ENCODE measurements at places on chromosomes 16 and 17.

DNA sequence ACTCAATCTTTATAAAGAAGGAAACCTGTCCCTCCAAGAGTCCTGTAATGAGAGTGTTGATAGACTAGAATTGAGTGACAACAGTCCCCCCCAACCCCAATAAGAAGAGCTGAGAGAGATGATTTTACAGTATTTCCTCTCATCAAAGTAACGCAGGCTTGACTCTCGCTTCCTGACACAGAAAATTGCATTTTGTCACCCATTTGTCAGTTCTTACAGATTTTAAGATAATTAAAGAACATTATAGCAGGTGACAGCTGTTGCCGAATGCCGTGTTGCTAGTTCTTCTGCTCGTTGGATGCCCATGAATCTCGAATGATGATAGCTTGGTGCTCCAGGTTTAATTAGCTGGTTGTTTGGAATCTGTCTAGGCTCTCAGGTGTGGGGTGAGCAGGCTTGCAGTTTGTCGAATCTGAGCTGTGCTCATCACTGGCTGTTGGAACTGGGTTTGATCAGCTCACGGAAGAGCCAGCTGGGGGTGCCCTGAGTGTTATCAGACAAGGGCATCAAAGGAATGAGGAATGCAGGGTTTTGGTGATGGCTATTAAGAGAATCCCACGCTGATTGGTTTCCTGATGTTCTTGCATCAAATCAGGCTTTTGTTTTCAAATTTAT lies 84.8 kb upstream of the CPHXL start:
- DNase-seq = no peak

- no peak for DNase-seq
These were observed 6.1 kb upstream of the SERPINF2 start for GRCh38 chr17:1736348-1737281.

GRCh38 chr17:34859652-34860051 lies 101.6 kb downstream of the CCT6B start:
- DNase-seq = no peak

DNA sequence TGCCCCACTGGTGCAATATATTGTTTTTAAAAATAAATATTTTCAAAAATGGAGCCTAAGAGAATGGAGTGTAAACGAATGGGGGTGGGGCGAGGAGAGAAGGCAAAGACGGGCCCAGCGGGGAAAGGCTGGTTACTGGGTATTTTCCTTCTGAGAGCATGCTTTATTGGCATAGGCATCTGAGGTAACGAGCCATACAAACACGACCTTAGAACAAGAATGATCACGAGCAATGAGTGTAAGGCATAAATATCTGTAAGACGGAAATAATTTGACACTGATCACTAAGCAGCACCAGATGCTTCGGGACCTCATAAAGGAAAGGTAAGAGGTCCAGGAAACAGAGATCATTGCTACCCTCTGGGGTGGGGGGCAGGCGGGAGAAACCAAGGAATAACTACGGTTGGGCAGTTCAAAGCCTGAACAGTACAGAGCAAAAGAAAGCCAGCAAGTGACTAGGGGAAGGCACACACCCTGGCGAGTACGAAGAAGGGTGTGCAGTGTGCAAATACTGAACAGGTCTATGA lies 959 bp downstream of the SSH2 start:
- DNase-seq = peak; percentile 20

DNA sequence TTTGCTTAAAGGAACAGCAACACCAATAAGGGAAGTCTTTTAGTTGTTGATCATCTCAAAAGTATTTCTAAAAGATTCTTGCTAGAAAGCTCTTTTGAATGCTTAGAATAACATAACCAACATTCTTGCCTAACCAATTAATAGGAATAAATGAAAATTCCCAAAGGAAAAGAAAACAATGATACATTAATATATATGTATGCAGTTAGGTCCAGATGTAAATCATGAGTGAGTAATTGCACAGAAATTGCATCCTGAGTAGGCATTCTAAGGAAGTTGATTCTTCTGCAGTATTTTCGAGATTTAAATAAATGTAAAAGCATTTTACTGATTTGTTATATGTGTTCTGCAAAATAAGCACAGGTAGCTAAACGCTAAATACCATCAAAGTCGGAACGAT lies 22.1 kb downstream of the COX10 start:
- DNase-seq = no peak

DNA sequence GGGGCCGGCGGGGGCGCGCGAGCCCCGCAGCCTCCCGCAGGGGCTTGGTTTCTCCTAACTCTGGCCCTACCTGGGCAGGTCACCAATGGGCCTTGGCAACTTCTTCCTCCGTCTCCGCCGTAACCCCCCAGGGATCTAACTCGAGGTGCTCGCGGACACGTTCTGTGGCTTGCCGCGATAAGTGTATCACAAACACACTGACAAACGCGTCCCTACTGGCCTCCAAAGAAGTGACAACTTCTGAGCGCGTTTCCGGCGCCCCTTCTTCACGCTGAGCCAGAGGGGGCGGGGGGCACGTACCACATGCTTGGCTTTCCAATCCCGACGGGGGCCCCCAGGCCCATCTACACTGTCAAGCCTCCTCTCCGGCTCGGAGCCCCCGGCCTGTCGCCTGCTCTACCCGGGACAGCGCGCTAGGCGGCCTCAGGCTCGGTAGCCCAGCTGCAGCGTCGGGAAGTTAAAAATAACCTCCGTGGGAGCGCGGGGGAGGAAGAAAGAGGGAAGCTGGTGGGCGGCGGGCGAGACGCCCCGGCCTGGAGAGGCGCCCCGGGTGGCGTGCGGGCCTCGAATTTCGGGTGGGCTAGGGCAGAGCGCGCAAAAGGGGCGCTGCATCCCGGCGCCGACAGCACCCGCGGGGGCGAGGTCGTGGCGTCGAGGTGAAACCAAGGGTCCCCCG lies 725 bp upstream of the SPHK1 start:
- DNase-seq = peak; percentile 50

DNA sequence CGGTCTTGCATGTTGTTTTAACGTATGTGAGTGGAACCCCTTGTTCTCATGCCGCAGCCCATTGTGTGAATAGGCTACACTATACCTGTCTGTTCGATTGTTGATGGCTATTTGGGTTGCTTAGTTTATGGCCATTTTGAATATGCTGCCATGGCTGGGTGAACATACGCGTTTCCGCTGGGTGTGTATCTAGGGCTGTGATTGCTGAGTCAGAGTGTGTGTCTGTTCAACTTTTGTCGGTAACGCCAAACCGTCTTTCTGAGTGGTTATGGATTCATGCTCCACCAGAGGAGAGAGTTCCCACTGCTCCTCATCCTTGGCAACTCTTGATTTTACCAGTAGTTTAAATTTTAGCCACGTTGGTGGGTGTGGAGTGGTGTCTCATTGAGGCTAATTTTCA lies 77.0 kb downstream of the METRNL start:
- DNase-seq = no peak

- no peak for DNase-seq
These were observed 8.3 kb downstream of the FLCN start for GRCh38 chr17:17228521-17229279.

GRCh38 chr17:51731941-51732722 lies 426.4 kb downstream of the CA10 start:
- no peak for DNase-seq

- peak; percentile 66 for DNase-seq
These were observed 1.1 kb upstream of the SLC43A2 start for GRCh38 chr17:1629504-1630310.

DNA sequence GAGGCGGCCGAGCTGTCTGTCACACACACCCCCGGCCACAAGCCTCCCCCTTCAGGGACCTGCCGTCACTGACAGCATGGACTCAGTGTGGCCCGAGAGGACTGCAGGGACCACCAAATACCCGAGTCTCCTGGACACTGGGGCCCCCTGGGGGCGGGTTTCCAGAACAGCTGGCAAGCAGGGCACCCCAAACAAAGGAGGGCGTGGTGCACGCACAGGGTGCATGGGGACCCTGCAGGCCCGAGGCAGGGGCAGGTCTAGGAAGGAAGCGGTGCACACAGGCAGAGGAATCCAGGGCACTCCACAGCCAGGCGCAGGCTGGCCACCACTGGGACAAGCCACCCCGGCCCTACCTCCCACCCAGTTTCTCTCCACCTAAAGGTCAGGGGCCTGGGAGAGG lies 28.7 kb upstream of the ENPP7 start:
- no peak for DNase-seq

GRCh38 chr16:19116711-19117449 lies 3.1 kb downstream of the ITPRIPL2 start:
- DNase-seq = no peak

DNA sequence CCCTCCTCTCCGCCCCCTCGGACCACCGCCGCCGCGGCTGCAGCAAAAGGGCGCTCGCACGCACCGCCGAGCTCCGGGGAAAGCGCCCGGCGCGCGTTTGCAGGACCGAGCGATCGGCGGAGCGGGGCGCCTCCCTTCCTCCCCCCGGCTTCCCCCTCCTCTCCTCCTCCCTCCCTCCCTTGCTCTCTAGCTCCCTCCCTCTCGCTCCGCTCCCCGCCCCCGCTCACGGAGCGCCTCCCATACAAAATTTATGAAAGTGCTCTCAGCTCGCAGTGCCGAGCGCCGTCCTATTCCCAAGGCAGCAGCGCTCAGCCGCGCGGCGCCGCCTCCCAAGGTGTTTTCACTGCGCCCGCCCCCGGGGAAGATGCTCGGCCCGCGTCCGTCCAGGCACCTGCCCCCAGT lies at the start of gene RTN4RL1:
RTN4RL1 (minus strand) TSS at position 115 of the 402 bp plus-strand sequence. CDS start 469 bp downstream, outside the sequence.
- peak; percentile 29 for DNase-seq

GRCh38 chr17:68892193-68892592 lies 63.0 kb downstream of the ABCA8 start:
- no peak for DNase-seq

DNA sequence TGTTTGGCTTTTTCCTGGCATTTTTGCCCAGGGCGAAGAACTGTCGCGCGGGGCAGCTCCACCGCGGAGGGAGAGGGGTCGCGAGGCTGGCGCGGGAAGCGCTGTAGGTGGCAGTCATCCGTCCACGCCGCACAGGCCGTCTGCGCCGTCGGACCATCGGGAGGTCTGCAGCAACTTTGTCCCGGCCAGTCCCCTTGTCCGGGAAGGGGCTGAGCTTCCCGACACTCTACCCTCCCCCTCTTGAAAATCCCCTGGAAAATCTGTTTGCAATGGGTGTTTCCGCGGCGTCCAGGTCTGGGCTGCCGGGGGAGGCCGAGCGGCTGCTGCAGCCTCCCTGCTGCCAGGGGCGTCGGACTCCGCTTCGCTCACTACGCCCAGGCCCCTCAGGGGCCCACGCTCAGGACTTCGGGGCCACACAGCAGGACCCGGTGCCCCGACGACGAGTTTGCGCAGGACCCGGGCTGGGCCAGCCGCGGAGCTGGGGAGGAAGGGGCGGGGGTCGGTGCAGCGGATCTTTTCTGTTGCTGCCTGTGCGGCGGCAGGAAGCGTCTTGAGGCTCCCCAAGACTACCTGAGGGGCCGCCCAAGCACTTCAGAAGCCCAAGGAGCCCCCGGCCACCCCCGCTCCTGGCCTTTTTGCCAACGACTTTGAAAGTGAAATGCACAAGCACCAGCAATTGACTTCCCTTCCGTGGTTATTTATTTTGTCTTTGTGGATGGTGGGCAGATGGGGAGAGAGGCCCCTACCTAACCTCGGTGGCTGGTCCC lies 2.3 kb upstream of the CBX4 start:
- DNase-seq = no peak

- DNase-seq = no peak
These were observed 21.4 kb upstream of the ABCC3 start for GRCh38 chr17:50613007-50613992.

- no peak for DNase-seq
These were observed 51.8 kb upstream of the JPH3 start for GRCh38 chr16:87550495-87550961.

DNA sequence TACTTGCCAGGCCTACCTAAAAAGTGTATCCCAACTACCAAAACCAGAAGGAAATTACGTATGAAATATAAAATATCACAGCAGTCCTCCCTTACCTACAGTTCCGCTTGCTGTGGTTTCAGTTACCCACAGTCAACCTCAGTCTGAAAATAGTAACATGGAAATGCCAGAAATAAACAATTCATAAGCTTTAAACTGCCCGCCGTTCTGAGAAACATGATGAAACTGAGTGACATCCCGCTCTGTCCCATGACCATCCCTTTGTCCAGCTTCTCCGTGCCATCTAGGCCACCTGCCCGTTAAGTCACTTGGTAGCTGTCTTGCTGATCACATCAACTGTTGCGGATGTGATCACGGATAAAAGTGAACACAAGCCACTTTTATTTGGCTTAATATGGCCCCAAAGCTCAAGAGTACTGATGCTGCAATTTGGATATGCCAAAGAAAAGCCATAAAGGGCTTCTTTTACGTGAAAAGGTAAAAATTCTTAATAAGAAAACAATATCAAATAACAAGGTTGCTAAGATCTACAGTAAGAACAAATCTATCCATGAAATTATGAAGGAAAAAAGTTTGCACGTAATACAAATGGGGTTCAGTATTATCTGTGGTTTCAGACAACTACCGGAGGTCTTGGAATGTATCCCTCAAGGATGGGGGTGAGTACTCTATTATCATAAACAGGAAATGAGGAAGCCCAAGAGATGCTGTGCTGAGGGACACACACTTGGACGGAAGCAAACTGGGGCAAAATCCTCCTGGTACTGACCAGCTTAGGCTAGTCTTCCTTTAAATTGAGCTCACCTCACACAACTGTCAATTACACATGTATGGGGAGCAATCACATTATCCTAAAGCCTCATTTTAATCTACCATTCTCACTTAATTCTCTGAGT lies 8.2 kb downstream of the USP22 start:
- DNase-seq = peak; percentile 85

DNA sequence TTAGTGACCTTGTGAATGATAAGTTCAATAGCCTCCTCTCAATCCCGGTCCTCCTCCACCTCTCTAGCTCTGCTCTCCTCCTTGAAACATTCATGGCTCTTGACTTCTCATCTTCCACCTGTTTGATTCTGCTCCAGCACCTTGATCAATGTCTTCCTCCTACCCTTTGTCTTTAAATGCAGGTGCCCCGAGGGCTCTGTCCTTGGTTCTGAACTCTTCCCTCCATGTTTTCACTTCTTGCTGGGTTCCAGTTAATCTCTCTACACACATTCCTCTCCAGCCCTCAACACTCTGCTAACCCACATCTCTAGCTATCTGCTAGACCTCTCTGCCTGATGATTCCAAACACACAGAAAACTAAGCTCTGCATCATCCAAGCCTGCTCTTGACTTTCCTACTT lies 13.4 kb downstream of the CD300E start:
- DNase-seq = no peak

DNA sequence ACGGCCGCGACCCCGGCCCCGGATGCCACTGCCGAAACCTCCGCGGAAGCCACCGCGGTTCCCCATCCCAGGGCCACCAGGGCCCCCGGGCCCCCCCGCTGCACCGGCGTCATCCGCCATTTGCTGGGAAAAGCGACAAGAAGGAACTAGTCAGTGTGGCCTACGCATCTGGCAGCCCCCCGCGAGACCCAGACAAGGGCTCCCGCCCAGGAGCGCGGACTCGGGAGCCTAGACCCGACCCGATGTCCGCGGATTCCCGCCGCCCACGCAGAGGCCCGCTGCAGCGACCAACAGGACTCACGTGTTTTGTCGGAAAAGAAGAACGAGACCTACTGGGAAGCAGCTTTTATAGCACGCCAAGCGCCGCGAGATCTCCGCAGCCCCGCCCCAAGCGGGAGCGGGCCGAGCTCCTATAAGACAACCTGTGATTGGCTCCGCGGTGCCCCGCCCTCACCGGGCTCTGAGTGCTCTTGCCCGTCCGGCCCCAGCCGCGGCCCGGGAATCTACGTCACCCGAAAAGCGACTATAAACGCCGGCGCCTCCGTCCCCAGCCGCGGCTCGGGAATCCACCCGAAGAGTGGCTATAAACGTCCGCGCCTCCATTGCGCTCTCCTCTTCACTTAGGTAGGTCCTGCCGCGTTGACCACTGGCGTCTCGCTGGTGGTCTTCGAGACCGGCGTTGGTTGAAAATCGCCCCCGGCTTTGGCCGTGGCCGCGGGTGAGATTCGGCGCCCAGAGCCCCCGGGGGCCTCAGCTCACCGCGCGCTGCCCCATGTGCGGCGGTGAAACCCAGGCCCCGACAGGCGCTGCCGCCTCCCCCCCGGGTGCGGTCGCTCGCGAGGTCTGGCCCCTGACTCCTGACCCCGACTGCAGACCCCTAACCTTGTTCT lies at the start of gene RPS2:
RPS2 (minus strand) TSS at position 321 of the 890 bp plus-strand sequence; CDS start at position 120, 201 bp downstream.
- peak; percentile 98 for DNase-seq
